ENCODE measurements at places on chromosomes 3 and 15.

GRCh38 chr3:30324587-30324986 lies 281.8 kb upstream of the TGFBR2 start:
- no peak for DNase-seq

- no peak for DNase-seq
These were observed 115.1 kb upstream of the ARHGEF3 start for GRCh38 chr3:56916716-56917360.

GRCh38 chr3:18512007-18512406 lies 86.9 kb upstream of the SATB1 start:
- DNase-seq = no peak

- DNase-seq = no peak
These were observed 100.1 kb upstream of the NPHP3 start for GRCh38 chr3:132822266-132822665.

DNA sequence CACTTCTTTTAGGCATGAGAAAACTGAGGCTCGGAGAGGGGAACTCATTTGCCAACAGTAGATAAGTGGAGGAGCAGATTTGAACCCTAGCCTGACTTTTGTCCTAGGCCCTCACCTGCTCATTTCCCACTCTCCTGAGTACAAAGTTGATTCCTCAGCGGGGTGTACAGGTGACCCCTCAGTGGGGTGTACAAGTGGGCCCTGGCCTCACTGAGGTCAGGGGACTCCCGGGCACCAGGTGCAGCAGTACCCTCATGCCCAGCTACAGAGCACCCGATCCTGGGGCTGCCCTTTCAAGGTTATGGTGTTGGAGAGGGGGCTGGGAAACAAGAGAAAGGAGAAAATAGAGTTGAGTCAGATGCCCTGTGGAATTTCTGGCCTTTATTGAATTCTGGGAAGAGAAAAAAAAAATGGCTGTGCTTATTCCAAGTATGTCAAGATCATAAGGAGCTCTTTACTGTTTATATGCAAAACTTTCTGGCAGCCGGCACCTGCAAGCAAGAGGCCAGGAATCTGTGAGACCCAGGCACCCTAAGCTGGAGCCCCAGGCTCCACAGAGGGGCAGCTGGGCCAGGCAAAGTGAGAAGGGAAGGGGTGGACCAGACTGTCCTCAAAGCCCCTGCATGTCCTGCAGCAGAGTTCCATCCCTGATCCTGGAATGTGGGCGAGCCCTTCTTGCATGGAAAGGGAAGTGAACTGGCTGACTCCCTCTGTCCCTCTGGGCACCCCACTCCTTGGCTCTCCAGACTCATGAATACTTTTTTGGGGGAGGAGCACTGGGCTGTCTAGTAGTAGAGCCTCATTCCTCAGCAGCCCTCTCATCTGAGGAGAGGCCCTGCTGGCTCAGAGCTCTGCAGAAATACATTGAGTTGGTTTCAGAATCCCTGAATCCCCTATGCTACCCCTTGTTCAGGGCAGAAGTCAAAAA lies 43.1 kb downstream of the AMOTL2 start:
- DNase-seq = peak; percentile 90

DNA sequence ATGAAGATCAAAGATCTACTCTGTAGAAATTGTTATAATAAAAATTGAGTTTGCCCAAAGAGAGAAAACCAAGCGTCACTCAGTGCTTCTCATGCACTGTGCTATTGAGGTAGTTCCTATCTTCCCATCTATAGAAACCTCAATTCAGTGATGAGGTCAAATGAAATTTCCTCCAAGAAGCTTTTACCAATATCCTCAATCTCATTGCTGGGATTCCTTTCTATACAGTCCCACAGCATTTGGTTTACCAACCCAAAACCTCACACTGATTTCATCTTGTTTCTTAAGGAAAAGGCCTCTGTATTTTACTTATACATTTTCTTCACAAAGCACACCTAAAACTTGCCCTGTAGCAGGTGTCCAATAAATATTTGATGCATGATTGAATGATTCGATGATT lies 147.2 kb downstream of the ALCAM start:
- DNase-seq = no peak

- DNase-seq = peak; percentile 23
These were observed 401.3 kb upstream of the CFAP20DC start for GRCh38 chr3:59450946-59451763.
